ENCODE measurements at places on chromosomes 16 and 17.

DNA sequence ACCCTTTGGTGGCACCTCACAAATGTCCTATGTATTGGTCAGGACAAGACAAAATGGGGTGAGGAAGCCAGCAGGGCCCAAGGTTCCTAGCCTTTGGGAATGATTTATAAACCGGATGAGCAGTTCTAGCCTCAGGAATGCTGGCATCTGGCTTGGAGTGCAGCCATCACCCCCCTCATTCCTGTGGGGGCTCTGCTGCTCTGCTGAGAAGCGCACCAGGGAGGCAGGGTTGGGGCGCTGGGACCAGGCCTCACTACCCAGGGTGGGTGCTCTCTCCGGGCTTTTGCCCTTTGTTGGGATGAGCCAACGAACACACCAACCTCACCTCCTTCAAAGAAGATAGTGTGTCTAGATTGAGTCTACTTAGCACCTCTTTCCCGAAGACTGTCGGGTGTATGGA is 39.2 kb downstream of the TMEM11 start:
- DNase-seq: no peak

DNA sequence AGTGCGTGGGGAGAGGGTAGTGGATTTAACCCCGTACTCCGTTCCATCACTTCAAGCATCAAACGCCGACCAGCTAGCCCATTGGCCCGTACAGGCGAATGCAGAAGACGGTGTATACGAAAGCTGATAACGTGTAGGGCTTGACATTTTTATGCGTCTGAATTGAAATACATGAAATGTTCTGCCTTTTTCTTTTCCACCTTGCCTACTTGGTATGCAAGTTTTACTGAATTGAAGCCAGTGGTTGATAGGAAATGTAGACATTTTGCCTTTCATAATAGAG is 834 bp upstream of the STAT3 start:
- no peak for DNase-seq

GRCh38 chr16:73062001-73062616 is 14.2 kb upstream of the ZFHX3 start:
- no peak for DNase-seq

- DNase-seq: no peak
Observed at GRCh38 chr17:64110379-64111152, 19.4 kb downstream of the ERN1 start.

DNA sequence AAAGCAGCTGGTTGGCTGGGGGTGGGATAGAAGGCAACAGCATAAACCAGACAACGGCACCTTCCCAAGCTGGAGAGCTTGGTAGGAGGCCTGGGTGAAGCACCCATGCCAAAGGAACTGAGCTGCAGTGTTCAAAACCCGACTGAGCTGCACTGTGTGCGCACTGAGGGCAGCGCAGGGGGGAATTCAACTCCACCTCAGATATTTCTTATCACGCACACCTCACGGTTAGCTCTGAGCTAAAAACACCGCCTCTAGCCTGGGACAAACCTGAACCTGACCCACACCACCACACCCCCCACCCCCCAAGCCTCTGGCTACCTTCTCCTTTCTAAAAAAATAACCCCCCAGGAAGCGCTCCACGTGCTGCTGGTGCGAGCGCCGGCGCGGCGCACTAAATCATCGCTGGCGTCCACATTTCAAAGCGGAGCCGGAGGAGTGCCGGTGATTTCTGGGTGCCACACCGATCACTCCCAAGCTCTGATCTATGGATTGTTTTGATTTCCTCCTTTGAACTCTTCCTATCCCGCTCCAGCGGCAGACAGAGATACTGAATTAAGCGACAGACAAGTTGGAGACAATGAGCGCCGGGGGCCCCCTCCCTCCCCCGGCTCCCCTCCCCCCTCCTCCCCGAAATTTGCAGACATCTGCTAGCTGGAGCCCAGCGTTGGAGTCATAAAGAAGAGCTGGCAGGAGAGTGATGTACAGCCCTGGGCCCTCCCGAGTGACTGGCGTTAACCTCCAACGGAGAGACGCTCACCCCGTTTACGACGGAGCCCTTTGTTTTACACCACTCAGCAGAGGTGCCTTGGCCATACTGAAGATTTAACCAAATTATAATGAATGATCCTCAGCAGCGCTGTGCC is 85.0 kb downstream of the NOG start:
- DNase-seq: no peak

- no peak for DNase-seq
Observed at GRCh38 chr17:61487989-61488595, 35.9 kb downstream of the TBX4 start.

DNA sequence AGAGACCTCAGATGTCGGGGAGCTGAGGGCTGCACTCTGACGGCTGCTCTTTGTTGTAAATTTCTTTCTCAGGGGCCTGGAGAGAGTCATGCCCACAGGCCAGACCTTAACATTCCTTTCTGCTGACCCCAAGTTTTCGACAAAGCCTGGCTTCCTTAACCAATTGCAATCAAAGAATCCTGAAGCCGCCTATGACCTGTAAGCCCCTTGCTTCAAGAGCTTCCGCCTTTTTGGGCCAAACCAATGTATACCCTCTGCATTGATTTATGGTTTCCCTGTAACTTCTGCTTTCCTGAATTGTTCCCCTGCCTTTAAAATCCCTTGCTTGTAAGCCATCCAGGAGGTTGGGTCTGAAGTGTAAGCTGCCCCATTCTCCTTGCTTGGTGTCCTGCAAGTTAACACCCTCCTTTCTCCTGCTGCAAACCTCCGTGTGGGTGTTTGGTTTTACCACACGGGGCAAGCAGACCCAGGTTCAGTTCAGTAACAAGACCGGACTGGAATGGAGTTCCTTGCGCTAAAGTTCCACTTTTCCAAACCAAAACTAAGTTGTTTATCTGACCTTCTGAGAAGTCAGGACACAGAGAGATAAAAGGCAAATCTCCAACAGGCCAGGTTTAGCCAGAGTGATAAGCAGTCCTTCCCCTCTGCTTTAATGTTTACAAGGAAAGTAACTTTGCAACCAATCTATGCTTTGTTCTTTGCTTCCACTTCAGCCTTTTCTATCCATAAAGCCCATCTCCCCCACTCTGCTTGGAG is 141.6 kb downstream of the KCNJ12 start:
- DNase-seq: no peak

DNA sequence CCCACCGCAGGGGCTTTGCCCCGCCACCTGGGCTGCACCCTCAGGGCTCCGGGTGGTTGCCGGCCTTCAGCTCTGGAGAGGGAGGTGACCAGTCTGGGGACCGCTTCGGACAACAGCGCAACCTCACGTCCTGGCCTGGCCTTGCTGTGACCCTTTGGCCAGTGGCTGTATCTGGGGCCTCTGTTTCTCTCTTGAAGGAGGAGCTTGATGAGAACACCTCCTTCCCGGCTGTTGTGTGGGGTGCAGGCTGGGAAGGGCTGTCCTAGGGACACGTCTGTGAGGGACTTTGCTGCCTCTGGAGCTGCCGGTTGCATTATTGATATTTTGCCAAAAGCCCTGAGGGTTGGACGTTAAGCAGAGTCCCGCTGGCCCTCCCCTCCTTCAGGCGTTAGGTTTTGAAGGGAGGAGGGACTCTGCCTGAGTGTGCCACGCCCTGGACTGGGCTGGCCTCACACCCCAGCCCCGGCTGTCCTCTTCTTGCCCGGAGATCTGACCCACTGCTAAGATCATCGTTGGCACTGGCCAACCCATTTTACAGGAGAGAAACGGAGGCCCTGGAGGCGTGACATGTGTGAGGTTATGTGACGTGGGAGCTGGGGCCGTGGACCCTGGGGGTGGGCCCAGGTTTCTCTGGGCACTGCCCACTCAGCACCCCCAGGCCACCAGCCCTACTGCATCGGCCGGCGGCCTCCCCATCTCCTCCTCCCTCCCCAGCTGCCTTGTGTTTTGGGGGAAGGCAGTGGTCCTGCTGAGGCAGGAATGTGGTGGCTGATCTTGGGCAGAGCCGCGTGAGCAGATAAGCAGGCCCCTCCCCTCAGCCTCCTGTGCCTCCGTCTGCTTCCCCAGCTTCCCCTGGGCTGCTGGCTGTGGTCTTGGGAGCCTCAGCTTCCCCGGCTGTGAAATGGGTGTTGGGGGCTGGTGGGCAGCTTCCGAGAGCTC is 8.5 kb downstream of the ZFPM1 start:
- DNase-seq: no peak

- DNase-seq: no peak
Observed at GRCh38 chr17:27345141-27345904, 51.4 kb downstream of the WSB1 start.

- DNase-seq: no peak
Observed at GRCh38 chr17:44759086-44759915, 513 bp downstream of the ADAM11 start.

DNA sequence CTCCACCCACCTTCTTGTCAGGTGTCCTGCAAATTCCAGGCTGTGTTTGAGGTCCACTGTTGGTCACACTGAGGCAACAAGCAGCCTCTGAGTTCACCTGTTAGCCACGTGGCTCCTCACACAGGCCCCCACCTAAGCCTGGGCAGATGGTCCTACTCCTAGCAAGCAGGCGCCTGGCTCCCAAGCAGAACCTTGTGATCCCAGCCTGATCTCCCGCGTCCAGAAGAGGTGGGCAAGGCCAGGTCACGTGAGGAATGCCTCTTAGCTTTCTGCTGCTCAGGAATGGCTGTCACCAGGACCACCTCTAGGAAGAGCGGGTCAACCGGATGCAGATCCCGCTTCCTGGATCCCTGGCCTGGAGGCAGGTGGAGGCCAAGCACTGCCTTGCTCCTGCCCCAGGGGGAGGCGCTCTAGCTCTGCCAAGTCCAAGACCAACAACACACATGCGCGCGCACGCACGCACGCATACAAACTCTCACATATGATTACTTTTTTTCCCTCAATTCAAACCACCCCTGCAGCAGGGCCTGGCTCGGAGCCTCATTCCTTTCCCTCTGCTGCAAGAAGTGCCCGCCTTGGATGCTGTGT is 9.5 kb downstream of the CYB561 start:
- no peak for DNase-seq

GRCh38 chr17:60623415-60623814 is 23.4 kb downstream of the PPM1D start:
- no peak for DNase-seq

GRCh38 chr16:84989749-84990620 is 21.4 kb downstream of the ZDHHC7 start:
- DNase-seq: no peak

DNA sequence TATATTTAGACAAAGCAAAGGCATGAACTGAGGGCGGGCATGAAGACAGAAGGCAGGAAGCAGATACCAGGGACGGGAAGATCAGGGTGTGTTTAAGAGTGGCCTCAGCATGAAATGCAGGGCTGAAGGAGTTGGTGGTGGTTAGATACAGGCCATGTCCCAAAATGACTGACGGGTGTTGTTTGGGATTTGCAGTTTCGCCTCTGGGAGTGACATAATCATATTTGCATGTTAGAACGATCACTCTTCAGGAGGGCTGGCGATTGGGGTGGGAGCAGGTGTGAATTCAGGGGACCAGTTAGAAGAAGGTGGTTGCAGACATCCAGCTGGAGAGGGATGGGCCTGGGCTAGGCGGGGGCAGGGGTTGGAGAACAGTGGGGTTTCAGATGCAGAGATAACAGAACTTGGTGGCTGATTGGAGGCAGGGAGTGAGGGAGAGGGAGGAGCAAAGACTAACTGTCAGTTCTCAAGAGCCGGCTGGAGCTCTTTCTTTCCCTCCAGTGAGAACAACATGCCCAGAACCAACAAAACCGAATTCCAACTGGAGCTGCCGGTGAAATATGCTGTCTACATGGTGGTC is 27.2 kb upstream of the ITGAX start:
- DNase-seq: no peak

DNA sequence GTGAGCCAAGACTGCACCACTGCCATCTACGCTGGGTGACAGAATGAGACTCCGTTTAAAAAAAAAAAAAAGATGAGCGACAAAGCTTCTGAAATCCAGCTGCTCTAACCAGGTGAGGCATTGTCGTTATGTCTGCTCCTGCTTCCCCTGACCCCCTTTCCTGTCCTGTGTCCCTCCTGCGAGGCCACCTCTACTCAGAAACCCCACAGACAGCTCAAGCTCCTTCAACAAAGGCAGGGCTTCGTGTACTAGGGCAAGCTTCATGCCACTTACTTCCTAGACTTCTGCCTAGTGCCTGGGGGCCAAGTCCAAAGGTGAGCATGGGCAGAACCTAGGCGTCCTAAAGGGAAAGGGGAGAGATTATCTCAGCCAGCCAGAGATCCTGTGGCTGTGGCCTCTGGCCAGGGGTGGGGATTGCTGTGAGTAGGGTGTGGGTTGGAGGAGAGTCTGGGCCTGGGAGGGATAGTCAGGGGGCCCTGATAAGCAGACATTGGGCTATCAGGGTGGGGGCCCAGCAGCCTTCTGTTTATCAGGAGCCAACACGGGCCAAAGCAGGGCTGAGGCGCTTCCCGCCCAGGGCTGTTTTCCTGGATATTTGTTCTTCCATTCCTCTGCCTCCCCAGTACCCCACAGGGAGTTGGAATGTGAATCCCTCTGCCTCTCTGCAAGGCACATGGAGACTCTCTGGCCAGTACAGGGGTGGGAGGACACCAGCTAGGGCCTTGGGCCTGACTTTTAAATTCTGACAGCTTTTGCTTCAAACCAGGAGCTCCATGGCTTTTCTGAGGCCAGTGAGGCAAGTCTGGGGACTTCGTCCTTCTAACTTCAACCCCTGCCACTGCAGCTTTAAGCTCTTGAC is 10.4 kb downstream of the ERAL1 start:
- DNase-seq: no peak

GRCh38 chr16:15037745-15038144 is 18.1 kb downstream of the NTAN1 start:
- DNase-seq: no peak

- peak; percentile 61 for DNase-seq
Observed at GRCh38 chr16:19502395-19503131, 19.3 kb downstream of the GDE1 start.

DNA sequence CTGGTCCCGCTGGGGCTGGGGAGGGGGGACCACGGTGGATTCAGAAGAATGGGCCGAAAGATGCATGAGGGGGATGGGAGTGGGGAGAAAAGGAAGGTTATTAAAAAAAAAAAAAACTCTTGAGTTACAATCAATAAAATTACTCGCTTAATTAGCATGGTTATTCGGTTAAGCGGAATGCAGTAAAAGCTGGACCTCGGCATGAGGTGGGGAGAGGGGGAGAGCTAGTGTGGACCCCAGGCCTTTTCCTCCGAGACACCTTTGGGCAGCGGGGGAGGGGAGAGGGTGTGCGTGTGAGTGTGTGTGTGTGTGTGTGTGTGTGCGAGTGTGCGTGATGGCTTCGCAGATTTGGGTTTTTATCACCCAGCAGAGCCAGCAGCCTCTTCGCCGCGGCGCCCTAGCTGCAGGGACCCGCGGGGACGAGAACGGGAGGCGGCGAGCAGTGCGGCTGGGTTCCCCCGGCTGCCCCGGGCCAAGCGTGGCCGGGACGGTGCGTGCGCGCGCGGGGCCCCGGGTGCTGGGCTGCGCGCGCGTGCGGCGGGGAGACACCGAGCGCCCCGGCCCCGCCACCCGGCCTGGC is 3.7 kb downstream of the BAHCC1 start:
- no peak for DNase-seq

DNA sequence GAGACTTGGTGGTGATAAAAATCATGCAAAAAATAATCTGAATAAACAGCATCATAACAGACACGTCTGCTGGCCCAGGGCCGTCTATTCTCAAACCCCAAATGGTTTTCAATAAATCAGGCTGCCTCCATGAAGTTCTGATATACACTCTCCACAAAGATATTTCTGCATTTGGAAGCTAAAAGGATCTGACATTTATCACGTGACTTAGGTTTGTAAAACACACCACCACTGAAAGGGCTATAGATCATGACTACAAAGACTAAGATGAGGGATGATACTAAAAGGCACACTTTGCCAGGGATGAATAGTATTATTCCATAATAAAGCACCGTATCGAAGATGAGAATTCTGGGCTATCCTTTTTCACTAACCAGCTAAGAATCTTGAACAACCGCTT is 67.6 kb upstream of the ADAMTS18 start:
- no peak for DNase-seq

All from activated naive CD4-positive, alpha-beta T cell treated with anti-CD3 and anti-CD28 coated beads, Interleukin-2, amount 50 U/mL, for 16 hours (primary cell).